MV-4-11 (cell line): ENCODE measurements at places on chromosomes 12 and 14.

DNA sequence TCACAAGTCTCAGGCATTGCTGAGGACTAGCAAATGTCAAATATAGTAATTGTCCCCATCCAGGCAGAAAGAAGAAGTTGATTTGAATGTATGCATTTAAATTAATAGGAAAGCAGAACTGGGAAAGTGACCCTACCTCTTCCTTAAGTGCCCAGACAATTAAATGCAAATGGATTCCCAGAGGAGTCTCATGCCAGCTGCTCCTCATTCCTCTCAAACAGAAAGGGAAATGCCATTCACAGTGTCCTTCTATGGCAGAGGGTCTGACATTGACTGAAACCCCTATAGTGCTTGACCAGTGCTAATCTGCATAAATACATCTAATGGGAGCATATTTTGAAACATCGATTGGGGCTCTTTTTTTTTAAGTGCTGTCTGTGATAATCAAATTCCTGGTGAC, 292.4 kb upstream of the SEL1L start:
- peak; percentile 26 for DNase-seq

DNA sequence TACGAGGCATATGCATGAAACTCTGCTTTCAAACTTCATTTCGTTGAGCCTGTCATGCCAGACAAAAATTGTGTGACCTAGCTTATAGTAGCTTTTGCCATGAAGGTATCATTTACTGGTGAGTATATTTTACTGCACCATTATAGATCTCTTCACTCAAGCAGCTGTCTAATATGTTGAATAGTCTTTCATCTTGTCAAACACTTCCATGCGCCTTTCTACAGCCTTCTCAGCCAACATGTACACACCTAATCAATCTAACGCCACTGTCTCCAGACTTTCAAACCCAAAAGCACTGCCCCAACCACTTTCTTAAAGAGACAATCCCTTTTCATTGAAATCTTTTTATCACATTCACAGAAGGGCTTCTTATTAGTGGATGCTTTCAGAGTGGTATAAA, 757.4 kb downstream of the VRK1 start:
- no peak for DNase-seq

DNA sequence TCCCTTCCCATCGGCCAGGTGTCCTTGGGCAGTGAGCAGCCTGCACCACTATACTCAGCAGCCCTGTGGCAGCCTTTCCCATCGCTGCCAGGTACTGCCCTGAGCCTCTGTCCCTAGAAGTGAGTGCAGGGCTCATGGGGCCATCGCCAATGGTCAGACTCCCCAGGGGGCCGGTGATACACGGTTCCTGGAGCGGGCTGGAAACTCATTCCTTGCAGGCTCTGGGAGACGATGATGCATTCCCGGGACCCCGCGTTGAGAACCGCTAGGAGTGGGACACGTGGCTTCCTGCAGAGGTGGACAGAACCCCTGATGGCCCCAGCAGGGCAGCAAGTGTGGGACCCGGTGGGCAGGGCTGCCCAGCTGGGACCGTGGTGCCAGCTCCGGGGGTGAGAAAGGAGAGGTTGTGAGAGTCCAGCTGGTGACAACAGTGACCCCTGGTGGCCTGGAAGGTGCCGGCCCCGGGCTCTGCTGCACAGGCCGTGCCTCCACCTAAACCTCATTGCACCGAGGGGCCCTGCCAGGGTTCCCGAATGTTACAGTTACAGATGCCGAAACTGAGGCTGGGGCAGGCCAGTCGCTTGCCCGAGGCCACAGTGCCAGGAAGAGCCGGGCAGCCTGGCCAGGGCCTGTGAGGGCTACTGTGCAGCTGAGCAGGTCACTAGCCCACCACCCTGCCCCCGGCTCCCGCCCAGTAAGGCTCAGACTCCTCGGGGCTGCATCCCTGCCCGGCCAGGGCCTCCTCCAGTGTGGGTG, 33.8 kb downstream of the FBRSL1 start:
- peak; percentile 20 for DNase-seq

GRCh38 chr14:81028461-81028860, 73.0 kb downstream of the TSHR start:
- DNase-seq: peak; percentile 90

- DNase-seq: peak; percentile 53
These were observed 3.2 kb downstream of the THTPA start for GRCh38 chr14:23559010-23559925.

DNA sequence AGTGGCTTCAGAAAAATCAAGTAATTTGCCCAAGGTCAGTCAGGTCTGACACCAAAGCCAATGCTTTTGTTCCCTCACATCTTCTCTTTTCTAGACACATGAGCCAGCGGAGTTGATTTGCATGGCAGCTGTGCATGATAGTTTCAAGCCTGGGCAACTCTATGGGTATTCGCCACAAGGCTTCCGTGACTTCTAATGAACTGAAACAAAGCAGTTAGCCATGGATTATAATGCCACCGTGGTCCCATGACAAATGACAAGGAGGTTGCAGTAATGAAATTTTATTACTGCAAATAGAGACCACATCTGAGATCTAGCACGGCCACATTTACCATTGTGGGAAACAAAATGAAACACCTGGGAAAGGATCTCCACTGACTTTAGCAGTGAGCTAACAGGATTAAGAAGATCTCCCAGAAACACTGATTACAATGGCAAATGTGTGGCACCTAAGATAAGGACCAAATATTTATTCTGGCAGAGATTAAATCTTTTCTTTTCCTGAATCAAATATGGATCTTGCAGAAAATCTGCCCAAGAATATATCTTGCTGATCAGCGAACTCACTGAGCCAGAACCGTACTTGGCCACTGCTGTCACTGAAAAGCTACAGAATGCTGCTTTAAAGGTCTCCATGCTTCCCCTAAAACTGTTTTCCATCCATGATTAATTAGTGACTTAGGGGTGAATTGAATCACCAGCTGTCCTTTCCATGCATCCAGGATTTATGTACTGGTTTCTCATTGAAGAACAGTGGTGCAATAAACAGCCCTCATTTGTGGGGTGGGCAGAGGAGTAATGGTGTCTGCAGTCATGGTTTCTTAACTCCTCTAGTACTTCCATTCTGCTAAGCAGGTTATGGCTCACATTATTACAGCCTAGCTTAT, 551.0 kb downstream of the DIO2 start:
- DNase-seq: no peak

DNA sequence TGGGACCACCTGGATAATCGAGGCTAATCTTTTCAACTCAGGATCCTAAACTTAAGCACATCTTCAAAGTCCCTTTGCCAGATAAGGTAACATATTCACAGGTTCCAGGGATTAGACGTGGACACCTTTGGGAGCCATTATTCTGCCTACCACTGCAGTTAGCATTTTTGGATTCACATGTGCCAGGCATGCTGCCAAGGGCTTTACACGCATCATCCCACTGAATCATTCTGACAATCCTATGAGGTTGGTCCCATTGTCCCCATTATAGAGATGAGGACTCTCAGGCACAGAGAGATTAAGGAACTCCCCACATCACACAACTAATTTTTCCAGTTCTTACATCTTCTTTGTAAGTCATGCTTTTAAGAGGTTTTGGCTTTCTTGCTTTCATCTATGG, 34.5 kb downstream of the RTN1 start:
- DNase-seq: no peak

GRCh38 chr14:104034976-104035699, 50.4 kb upstream of the ASPG start:
- DNase-seq: no peak

GRCh38 chr14:73712540-73713180, 1.5 kb downstream of the PNMA1 start:
- DNase-seq: peak; percentile 54

DNA sequence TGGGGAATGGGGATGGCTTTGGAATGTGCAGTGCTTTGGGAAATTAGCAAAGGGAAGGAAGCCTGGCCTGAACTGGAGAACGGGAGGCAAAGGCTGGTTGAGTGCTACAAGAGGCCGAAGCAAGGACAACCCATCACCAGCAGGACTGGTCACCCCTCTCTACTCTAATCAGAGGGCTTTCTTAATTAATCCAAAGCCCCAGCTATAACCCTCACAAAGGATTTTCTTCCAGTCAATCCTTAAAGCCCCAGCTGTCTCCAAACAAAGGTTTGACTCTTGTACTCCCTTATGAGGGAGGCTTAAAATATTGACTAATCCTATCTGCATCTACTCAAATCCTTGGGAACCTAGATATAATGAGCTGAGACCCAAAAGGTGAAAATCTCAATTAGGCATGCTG, 256.3 kb downstream of the NTF3 start:
- no peak for DNase-seq

- DNase-seq: no peak
These were observed 432.2 kb upstream of the ATXN7L3B start for GRCh38 chr12:74105434-74105833.

DNA sequence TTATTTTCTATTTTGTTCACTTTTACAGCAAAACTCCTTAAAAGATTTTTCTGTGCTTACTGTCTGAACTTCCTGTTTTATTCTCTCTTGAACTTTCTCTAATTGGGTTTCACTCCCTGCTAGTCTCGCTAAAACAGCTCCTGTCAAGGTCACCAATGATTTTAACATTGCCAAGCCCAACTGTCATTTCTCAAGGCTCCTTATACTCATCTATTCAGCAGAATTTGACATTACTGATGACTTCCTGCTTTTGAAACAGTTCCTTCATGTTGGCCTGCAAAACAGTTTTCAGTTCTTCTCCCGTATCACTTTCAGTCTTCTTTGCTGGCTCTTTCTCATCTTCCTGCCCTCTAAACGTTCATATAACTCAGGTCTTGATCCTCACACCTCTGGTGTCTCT, 268.5 kb upstream of the USP15 start:
- peak; percentile 64 for DNase-seq

GRCh38 chr12:116919247-116919661, 8.5 kb downstream of the FBXW8 start:
- peak; percentile 57 for DNase-seq

DNA sequence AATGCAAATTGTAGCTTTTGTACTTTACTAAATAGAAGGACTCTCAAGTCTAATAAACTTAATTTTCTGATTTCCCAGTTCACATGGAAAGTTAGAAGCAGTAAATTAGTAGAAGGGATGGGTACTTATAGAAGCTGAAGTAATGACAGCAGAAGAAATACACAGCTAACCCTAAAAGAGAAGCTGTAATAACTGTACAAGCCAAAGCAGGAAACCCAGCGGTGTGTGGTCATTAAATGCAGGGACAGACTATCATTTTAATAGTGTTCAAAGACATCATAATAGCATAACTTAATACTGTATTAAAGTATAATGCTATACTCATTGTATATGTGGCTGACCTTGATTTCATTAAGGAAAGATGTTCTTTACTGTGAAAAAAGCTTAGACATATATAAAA, 74.9 kb downstream of the PCNX1 start:
- peak; percentile 42 for DNase-seq
